ENCODE measurements at places on chromosomes 11 and 22.
A peak's percentile ranks its signal among the peaks of the same experiment; 100 is the strongest.

DNA sequence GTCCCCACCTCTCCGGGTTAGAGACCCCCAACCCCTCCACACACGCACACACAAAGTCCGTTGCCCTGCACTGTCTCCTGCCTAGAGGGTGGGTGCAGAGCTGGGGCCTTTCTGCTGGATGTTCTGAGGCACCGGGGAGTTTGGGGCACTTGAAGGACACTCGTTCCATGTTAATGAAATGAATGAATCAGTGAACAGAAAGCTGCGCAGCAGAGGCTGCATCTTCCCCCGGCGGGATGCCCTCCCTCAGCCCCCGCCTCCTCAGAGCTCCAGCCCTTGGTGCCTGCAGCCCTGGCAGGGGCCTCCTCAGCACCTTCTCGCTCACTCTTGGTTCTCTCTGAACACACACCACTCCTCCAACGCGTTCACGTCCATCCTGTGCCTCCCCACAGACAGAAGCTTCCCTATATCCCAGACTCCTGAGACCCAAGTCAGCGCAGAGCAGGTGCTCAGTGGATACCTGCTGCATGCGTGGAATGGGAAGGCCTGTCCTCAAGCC lies 611.9 kb downstream of the TBC1D22A start:
- DNase-seq = no peak

DNA sequence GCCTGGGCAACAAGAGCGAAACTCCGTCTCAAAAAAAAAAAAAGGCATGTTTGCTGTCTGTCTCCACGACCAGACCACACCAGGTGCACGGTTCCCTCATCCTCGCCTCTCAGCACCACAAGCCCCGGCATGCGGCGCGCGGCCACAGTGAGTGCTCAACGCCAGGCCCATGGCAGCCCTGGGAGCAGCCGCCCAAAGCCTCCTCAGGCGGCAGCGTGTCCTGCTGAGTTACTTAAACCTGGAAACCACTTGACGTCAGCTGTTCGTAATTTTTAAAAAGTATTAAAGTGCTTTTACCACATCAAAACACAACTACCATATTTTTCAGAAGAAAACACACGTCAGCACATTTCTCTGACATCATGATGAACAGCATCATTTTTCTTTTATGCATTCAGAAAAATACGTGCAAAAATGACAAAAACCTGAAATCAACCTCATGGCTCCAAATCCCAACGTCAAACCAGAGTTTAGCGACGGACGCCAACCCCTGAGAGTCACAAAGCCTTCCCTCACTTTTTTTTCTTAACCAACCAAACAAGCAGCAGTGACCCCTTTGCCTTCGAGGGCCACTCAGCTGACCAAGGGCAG lies 2.1 kb downstream of the DEAF1 start:
- DNase-seq = peak; percentile 80

- DNase-seq = no peak
Measured at GRCh38 chr11:132057266-132057665, 686.9 kb downstream of the NTM start.

- DNase-seq = no peak
Measured at GRCh38 chr11:3164552-3165151, 458 bp downstream of the OSBPL5 start.

DNA sequence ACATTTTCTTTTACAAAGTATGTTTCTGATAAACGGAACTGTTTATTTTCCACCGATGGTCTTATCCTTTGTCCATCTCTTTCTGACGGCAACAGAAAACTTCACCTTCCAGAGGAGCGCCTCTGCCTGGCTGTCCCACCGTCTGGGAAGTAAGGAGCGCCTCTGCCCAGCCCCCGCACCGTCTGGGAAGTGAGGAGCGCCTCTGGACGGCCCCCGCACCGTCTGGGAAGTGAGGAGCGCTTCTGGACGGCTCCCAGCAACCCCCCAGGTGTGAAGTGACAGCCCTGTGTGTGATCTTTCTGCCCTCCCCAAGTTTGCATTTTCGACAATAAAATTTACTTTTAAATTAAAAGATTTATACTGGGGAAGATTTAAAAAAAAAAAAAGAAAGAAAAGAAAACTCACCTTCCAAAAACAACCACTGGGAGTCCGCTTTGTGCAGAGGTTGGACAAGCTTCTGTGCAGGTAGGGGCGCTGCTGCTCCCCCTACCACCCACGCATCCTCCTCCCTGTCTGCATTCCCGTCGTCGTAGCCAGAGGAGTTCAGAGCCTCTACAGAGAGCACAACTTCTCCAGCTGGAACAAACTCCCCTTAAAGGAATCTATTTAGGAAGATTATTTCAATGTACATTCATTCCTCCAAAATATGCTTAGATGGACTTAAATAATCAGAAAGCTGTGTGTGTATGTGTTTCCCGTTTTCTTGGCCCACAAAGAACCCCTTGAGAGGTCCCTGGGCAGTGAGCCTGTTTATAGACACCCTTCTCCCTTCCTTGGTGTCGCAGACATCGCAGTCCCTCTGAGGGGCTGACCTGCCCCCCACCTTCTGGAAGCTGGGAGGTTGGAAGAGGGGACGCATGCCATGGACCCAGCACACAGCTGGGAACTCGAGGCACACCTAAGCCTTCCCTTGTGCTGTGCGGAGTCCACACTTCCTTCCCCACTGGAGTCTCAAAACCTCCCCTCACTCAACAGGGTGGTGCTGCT lies 849 bp upstream of the APOBEC3B start:
- no peak for DNase-seq
